ENCODE measurements at places on chromosomes 5 and 9.

DNA sequence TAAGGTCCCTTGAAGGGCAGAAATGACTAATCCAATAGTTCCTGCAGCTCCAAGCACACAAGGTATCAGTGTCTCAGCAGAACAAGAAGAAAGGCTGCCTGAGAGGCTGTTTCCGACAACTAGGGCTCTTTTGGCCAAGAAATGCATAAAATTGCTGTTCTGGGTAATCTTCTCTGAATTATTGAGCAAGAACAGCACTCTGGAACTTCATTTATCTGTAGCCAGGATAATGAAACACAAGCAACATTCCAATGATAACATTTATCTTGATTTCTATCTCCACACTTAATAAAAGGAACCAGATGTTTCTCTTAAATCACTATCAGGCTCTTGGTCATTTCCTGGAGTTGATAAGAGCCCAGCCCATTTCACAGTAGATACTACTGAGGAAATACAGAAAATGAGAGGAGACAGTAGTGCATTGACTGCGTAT is 17.0 kb upstream of the AUH start:
- DNase-seq, result no peak
- no peaks in the 10 kb centered on the region for H3K36me3 ChIP-seq
- no peak overlapping the region for H3K27ac ChIP-seq
- H3K4me3 ChIP-seq, result no peak overlapping the region
- no peaks in the 10 kb centered on the region for H3K27me3 ChIP-seq

DNA sequence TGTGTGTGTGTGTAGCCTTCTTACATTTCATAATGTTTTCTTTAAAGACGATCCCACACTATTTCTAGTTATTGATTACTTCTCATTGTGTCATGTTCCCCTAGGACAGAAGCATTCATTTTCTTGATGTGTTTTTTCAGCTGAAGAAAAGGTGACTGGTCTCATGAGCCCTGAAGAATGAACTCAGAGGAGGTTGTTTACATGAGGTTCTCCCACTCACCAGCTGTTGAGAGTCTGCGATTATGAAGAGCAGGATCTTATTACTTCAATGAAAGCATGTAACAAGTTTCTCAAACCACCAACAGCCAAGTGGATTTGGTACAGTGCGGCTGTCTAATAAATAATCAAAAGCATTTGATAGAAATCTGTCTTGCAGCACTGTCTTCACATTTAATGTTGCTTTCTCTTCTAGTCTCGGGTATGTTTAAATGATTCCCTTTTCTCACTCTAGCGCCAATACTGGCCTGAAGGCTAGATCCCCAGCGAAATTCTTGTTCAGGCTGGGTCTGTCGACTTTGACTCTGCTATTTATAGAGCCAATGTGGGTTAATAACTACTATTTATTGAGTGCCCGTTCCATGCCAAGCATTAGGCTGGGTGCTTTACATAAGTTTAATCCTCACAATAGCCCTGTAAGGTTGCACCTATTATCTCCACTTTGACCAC is 9.6 kb upstream of the FSD1L start:
- H3K27me3 ChIP-seq, result no peaks in the 10 kb centered on the region
- no peak for DNase-seq
- H3K4me1 ChIP-seq, result no peaks in the 10 kb centered on the region
- no peak overlapping the region for H3K27ac ChIP-seq
- H3K36me3 ChIP-seq, result no peaks in the 10 kb centered on the region

GRCh38 chr9:3768286-3768685 is 242.5 kb upstream of the RFX3 start:
- no peak overlapping the region for H3K4me3 ChIP-seq
- DNase-seq, result no peak
- H3K27me3 ChIP-seq, result no peaks in the 10 kb centered on the region
- H3K4me1 ChIP-seq, result no peaks in the 10 kb centered on the region

- no peaks in the 10 kb centered on the region for H3K27me3 ChIP-seq
- no peaks in the 10 kb centered on the region for H3K36me3 ChIP-seq
- no peak overlapping the region for H3K4me3 ChIP-seq
- H3K4me1 ChIP-seq, result no peaks in the 10 kb centered on the region
- H3K27ac ChIP-seq, result no peak overlapping the region
Observed at GRCh38 chr5:132465059-132465707, 25.4 kb downstream of the IRF1 start.

DNA sequence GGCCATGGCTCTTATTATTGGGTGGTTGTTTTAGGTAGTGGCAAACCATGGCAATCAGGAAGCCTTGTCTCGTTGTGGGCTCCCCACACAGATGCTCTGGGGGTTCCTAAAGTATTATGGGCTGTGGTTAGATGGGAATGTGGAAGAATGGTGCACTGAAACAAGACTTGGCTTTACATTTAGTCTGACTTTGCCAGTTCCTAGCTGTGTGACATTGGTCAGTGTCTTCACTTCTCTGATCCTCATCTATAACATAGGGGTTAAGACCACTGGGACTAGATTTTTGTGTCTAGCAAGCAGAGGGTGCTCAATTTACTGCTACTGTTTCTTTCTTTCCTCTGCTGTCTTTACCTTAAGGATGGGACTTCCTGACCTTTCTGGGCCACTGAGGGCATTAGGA is 149.5 kb downstream of the HSPA4 start:
- H3K36me3 ChIP-seq, result no peaks in the 10 kb centered on the region
- H3K4me3 ChIP-seq, result no peak overlapping the region
- no peak for DNase-seq
- H3K4me1 ChIP-seq, result no peaks in the 10 kb centered on the region
- no peaks in the 10 kb centered on the region for H3K27me3 ChIP-seq
- no peak overlapping the region for H3K27ac ChIP-seq

DNA sequence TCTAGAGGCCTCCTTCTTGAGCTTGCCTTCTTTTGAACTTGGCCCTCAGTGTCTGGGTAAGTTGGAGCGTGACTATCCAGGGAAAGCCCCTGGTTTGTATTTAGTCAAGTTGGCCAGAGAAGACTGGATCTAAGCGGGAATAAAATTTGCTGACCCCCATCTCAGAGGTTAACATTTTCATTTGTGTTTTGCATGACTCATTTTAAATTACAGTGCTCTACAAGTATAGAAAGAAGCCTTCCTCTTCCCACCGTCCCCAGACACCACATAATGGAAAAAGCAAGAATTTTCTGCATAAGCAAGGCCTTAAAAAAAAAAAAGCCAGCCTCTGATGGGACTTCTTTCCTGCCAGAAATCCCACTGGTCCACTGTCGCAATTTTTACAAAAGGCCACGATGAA is 27.2 kb downstream of the PIK3R1 start:
- H3K27me3 ChIP-seq, result no peaks in the 10 kb centered on the region
- no peak overlapping the region for H3K27ac ChIP-seq
- no peaks in the 10 kb centered on the region for H3K36me3 ChIP-seq
- no peak for DNase-seq
- no peak overlapping the region for H3K4me3 ChIP-seq
- peaks cover 8% of the 10 kb centered on the region for H3K4me1 ChIP-seq

DNA sequence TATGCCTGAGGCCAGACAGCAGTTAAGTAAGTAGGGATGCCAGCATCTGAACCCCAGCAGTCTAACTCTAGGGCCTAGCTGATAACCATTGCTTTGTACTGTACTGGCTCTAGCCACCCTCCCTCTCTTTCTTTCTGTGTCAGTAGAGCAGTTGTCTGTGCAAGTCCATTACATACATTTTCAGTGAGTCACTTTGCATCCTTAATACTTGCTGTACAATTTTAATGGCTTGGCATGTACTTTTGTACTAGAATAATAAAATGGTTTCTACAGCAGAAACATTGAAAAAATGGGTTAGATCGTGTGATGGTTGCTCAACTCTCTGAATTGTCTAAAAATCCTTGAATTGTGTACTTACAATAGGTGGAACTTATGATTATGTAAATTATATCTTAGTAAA is 1.5 kb upstream of the TTC39B start:
- H3K4me1 ChIP-seq, result no peaks in the 10 kb centered on the region
- H3K27ac ChIP-seq, result no peak overlapping the region
- no peaks in the 10 kb centered on the region for H3K27me3 ChIP-seq
- no peak for DNase-seq

GRCh38 chr9:124038790-124039633 is 27.4 kb downstream of the LHX2 start:
- no peak overlapping the region for H3K4me3 ChIP-seq
- H3K27ac ChIP-seq, result no peak overlapping the region
- no peaks in the 10 kb centered on the region for H3K4me1 ChIP-seq
- H3K36me3 ChIP-seq, result no peaks in the 10 kb centered on the region

DNA sequence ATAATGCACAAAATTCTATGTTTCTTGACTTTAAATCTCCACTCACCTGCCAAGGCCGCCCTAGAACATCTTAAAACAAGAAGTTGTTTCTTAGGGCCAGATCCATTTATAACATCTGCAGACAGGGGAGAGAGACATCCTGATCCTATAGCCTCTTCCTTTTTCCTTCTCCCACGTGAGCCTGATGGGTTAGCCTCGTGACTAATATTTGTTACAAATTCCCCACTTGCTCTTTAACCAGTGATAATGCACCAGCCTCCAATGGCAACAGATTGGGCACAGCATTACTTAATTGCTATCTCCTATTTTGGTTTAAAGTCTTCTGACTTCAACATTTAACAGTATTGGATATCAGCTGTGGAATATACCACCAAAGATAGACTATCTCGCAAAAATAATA is 196.5 kb downstream of the GADD45G start:
- no peaks in the 10 kb centered on the region for H3K27me3 ChIP-seq
- H3K36me3 ChIP-seq, result no peaks in the 10 kb centered on the region
- DNase-seq, result no peak
- no peak overlapping the region for H3K4me3 ChIP-seq

DNA sequence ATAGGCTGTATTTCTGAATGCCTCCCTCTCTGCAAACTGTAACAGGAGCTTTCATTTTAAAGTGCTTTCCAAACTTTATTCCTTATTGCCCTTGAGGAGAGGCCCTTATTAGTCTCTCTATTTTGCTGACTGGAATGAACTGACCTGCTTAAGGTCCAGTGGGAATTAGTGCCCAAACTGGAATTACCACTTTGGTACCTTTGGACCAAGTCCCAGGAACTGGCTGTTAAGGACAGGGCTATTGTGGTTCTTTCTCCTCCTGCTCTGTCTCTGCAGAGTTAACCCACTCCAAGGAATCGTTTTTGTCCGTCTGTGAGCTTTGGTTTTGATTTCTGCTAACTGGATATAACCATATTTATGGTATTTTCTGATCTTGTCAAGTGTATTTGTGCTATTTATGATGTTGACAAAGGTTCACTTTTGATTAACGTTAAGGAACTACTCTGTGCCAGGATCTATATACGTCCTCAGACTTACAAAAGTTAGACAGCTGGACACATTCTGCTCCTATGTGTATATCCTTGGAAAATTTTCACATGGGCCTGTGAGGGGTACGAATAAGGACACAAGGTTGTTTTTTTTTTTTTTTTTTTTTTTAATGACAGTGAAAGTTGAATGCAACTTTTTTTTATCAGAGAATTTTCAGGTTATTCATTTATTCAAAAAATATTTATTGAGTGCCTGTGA is 189.1 kb upstream of the ANKRD55 start:
- peaks cover 7% of the 10 kb centered on the region for H3K4me1 ChIP-seq
- no peak overlapping the region for H3K4me3 ChIP-seq
- DNase-seq, result no peak
- H3K27me3 ChIP-seq, result no peaks in the 10 kb centered on the region
- no peaks in the 10 kb centered on the region for H3K36me3 ChIP-seq

All from aorta (tissue), 5 donors.